ENCODE measurements at places on chromosomes 2 and 18. TPM values are rescaled to one million over a fixed set of nuclear protein-coding genes. Genes with fewer than 3 reads are reported as not detected.

- no peak for DNase-seq
Measured at GRCh38 chr2:151381266-151381665, 23.9 kb downstream of the TNFAIP6 start.

DNA sequence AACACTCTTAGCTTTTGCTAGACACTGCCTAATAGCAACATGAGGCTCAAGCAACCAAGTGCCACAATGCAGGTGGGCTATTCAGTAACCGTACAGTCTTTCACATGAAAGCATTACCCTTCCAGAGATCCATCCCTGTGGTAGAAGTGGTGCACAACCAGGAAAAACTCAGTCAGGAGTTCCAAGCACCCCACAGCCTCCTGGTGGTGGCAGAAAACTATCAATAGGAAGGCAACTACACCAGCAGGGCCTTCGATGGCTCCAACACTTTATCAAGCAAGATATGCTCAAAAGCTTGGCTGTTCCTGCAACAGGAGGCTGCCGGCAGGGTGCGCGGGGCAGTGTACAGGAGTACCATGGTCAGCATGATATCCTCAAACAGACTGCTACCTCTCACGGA, 176.1 kb upstream of the DLGAP1 start:
- no peak for DNase-seq

DNA sequence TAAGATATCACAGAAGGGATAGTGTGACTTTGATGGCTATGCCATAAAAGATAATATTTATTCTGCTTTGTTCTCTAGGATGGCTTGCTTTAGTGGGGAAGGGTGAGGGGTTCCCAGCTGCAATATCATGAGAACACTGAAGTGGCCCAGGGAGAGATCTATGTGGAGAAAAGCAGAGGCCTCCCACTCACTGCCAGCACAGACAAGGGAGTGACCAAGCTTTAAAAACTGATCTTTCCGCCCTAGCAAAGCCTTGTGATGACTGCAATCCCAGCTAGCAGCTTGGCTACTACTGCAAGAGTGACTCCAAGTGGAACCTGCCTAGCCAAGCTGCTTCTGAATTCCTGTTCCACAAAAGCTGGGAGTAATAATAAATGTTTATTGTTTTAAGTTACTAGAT, 7.8 kb upstream of the DDX1 start:
- no peak for DNase-seq

DNA sequence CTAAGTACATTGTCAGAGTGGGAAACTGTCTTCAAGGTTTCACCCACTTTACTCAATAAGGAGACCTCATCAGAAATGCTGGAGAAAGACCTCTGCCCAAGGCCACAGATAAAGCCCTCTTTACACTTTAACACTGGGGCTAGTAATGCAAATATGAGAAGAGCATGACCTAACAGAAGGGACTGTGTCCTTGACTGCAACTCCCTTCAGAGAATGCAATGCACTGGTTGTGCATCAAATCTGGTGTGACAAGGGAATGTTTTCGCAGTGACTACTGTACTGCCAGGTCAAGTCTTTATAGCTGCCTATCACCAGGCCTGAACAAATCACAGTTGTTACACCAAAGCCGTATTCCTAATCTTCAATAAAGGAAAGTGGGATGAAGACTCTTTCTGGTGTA, 28.6 kb downstream of the CDH19 start:
- no peak for DNase-seq

Gene ARL4C
- 6.3 TPM for total RNA-seq

DNA sequence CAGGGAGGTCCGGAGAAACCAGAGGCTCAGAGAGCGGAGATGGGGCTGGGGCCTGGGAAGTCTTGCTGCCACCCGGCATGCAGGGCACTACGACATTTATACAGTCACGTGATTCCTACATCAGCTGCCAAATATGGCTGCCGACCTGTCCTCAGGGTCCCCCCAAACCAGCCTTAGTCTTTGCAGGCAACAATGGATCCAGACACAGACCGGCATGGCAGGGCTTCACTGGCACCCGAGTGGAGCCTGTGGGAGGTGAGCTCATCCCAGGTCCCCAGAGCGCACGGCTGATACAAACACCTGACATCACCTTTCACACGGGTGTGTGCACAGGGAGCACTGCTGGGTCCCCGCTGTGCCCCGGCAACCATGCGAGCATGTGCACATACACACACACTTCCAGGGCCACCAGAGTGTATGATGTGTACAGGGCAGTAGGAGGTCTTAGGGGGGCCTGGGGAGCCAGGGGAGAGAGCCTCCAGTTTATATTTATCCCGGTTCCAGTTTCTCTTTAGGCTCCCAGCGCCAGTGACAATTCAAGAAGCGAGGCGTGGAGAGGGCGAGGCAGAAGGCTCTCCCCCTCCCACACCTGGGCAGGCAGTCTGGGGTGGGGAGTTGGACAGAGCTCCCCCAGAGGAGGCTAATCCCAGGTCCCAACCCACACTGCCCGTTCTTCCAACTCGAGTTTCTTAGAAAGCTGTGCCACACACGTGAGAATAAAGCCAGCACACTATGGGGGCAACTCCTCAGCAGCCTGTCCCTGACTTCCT, 2.7 kb downstream of the SEMA4C start:
- no peak for DNase-seq

- no peak for DNase-seq
Measured at GRCh38 chr18:72128649-72129048, 415.5 kb downstream of the CBLN2 start.

DNA sequence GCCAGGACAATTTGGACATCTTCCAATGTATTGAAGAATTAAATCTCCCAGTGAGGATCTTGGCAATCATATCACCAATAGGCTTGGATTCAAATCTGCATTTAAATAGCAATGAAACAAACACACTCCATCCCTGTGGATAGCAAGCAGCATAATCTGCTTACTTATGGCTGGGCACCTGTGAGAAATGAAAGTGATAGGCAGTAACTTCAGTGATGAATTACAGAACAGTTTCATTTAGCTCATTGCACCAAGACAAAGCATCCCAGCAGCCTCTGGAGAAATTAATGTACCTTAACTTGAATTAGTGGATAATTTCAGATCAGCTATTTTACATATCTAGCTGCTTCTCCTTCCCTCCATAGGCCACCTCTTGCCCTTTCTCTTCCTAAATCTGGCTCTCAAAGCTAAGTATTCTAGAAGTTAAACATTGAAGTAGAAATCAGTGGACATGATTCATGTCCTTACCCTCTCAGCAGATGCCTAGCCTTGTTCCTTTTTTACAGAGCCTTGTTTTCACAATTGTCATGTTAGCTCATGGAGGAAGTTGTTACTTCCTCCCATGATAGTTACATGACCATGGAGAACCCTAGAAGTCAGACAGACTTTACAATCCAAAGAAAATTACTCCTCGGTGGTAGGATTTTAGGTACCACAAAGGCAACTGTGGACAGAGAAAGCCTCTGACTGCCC, 88.5 kb upstream of the TACR1 start:
- DNase-seq = no peak

GRCh38 chr2:10922307-10923007, 10.7 kb downstream of the KCNF1 start:
- DNase-seq = no peak

DNA sequence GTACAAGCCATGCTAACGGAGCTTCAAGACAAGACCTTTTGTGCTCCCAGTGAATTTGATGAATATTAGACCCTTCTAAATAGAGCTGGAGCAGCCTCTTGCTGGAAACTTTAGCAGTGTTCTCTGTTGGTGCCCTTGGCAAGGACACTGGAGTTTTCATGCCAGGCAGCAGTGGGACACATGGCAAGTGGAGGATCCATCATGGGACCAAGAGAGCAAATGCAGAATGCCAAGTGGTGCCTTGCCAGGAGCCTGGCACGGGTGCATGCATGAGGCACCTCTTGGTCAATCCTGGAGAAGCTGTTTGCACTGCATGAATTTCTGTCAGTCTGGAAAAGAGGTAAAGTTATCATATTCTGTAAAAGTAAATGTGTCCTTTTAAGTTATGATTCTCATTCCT, 59.1 kb downstream of the NETO1 start:
- DNase-seq = no peak

Gene C2orf72
- total RNA-seq = 3.7 TPM

GRCh38 chr2:231472816-231473215, 8.5 kb upstream of the NCL start:
- no peak for DNase-seq

DNA sequence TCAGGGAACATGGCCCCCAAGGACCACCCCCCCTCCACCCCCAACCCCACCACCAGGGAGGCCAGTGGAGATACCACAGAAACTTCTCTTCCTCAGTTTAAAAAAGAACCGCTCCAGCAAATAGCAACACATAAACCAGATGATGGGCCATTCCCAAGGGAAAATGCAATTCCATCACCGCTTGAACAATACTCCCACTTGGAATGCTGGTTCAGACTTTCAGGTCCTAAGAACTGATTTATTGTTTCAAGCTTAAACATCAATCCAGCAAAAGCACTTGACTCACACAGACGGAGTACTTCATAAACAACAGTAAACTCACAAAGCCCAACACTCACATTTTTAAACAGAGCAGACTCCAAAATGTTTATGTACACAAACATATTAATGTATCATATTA, 6.9 kb downstream of the HDAC4 start:
- no peak for DNase-seq

Gene VWA3B
- 0.48 TPM for total RNA-seq

- no peak for DNase-seq
Measured at GRCh38 chr2:106205488-106205887, 11.4 kb upstream of the UXS1 start.

DNA sequence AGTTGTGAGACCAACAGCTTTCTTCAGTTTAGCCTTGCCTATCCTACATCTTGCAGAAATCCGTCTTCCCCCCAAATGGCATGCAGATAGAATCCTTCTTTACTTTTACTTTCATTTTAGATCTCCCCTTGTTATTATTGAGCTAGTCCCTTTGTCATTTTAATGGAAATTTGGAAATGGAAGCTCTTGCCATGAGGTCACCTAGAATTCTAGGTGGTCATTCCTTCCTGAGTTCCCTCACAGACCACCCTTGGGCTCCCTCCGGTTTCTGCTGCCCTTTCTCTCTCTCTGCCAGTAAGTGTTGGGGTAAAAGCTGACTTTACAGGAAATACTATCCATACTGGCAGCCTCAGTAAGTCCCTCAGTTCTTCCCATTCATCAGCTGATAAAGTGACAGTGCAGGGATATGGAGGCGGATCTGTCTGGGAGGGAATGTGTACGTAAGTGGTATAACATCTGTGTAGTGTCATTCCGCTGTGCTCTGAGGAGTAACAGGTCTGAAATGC, 30.2 kb downstream of the ARHGAP25 start:
- DNase-seq = no peak

GRCh38 chr18:43934781-43935471, 657.6 kb upstream of the SYT4 start:
- peak; percentile 58 for DNase-seq

GRCh38 chr2:203361922-203362321, 33.7 kb downstream of the ABI2 start:
- DNase-seq = no peak

DNA sequence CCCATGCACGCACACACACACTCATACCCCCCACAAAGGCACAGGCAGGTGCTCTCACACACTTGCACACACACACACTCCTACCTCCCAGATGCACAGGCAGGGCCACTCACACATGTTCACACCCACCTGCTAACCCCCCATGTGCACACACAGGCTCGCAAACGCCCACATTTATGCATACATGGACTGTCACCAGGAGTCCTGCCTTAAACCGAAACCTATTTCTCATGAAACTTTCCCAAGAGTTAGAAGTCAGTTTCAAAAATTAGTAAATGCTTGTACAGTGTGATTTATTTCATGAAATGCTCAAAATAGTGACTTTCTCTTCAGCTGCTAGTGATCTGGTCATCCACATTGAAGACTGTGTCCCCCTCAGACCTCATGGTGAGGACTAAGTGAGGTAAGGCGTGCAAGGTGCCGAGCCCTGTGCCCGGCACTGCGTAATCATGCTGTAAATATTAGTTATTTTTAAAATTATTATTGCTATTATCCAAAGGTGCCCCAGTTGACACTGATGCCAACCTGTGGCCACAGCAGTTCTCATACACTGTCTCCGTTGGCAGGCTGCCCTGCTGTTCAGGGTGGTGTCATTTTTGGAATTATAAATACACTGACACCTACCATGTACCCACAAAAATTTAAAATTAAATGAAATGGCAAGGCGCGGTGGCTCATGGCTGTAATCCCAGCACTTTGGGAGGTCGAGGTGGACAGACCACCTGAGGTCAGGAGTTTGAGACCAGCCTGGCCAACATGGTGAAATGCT, 12.4 kb downstream of the CNNM4 start:
- DNase-seq = no peak

Gene TUBA3D
- not detected for total RNA-seq

Gene APOB
- total RNA-seq = 0.32 TPM

GRCh38 chr2:142307086-142307485, 176.3 kb upstream of the LRP1B start:
- DNase-seq = no peak

GRCh38 chr2:221374234-221374633, 197.9 kb downstream of the EPHA4 start:
- DNase-seq = no peak

Gene IFIH1
- total RNA-seq = 14.7 TPM

Gene FBLN7
- 4.4 TPM for total RNA-seq

Gene WDR54
- total RNA-seq = 7.8 TPM

Gene LYPD6
- total RNA-seq = 16.9 TPM

DNA sequence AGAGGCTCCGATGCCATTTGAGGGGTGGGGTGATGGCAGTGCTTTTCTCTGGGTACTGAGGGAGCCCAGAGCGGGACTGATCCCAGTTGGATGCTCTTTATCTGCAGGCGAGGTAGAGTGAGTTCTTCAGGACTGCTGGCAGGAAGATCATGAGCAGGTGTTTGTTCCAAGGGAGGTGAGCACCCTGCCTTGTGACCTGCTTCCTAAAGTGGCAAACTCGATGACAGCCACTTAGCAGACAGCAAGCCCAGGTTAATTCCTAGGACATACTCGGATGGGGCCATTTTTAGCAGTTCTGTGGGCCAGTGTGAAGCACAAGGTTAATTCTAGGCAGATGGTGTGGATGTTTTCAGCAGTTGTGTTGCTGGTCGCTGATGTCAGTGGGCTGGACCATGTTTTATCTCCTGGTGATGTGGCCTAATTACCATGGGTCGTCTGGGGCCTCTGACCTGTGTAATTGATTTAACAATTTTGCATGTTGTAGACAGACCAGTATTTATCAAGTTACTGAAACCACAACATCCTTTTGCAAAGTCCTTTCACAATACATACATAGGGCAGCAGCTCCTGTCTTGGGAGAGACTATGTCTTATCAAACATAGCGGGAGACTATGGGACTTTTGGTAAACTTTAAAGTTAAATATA, 4.9 kb downstream of the FKBP1B start:
- no peak for DNase-seq

DNA sequence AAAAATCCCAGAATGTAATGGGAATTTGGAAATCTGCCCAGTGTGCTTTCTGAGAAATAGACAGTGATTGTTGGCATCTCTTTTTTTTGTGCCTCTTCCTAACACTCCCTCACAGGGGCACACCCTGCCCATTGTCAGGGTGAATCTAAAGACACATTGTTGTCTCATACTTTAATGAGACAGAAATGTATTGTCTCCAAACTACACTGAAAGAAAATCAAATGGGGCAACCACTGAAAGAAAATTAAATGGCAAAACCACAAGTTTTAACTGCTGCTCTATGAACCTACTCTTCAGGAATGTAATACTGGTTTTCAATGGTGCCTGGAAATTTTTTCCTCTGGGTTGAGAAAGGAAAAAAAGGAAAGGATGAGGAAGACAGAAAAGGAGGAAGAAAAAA, 43.2 kb upstream of the GLS start:
- DNase-seq = no peak

- DNase-seq = no peak
Measured at GRCh38 chr2:48938231-48938630, 182.7 kb upstream of the LHCGR start.
